ENCODE measurements at places on chromosomes 11 and 22. TPM values are rescaled to one million over a fixed set of nuclear protein-coding genes. Genes with fewer than 3 reads are reported as not detected.

ART1 gene
- 0.55 TPM for total RNA-seq

SPTBN2 gene
- total RNA-seq = 63.7 TPM

- DNase-seq = no peak
Measured at GRCh38 chr11:18295316-18295715, 26.6 kb downstream of the HPS5 start.

GRCh38 chr11:57458060-57458409, 2.3 kb upstream of the RTN4RL2 start:
- DNase-seq = no peak

DNA sequence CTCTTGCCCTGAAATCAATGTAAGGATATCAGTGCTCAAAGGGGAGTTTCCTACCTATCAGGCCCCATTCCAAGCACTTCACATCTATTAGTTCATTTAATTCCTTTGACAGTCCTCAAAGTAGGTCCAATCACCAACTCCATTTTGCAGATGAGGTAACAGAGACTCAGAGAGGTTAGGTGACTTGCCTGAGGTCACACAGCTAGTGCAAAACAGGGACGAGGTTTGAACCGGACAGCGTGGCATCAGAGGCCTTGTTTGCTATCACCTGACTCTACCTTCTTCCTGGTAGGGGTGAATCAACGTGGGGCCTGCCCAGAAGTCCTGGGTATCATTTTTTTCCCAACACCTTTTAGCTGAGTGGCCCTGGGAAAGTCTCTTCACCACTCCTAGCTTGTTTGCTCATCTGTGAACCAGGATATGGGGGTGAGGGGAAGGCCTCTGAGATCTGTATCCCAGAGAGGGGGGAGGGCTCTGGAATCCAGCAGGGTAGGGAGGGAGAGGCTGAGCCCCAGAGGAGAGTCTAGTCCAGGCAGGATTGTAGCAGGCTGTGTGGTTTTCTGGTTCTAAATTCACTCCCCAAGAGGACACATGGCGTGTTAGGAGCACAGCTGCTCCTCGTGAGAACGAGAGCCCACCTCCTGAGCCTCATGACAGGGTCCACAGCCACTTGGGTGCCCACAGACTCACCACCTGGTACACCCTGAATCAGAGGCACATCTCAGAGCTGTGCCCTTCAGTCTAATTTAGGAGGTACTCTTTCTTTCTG, 174.7 kb downstream of the MN1 start:
- DNase-seq = no peak

DNA sequence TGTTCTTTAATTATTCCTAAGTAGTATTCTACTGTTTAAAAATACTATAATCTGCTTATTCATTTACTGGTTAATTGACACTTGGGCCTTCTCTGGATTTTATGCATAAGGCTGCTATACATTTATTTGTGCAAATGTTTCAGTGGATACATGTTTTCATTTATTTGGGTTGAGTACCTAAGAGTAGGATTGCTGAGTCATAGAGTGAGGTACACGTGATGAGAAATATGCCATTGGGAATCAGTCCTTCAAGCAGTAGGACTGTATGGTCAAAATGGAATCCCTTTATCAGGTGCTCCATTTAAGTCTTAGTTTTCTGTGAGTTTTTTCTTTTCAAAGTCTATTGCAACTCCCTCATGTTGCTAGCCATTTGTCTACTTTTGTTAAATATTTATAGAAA, 275.2 kb upstream of the SORL1-AS1 start:
- DNase-seq = no peak

- peak; percentile 43 for DNase-seq
Measured at GRCh38 chr11:47305734-47306483, 36.0 kb downstream of the MADD start.

GRCh38 chr11:39810358-39810757, 1649.1 kb downstream of the LRRC4C start:
- no peak for DNase-seq

GRCh38 chr11:71391796-71392195, 56.4 kb downstream of the DHCR7 start:
- no peak for DNase-seq

- DNase-seq = peak; percentile 80
Measured at GRCh38 chr11:115503083-115503885, 931 bp downstream of the CADM1 start.

GRCh38 chr22:45587638-45588505, 83.8 kb upstream of the ATXN10 start:
- DNase-seq = no peak

- no peak for DNase-seq
Measured at GRCh38 chr11:68914761-68915160, 11.1 kb downstream of the IGHMBP2 start.
